Progenitor cell of endocrine pancreas (in vitro differentiated cells): ENCODE measurements at places on chromosomes 4 and X. TPM values are rescaled to one million over a fixed set of nuclear protein-coding genes. Genes with fewer than 3 reads are reported as not detected.

DNA sequence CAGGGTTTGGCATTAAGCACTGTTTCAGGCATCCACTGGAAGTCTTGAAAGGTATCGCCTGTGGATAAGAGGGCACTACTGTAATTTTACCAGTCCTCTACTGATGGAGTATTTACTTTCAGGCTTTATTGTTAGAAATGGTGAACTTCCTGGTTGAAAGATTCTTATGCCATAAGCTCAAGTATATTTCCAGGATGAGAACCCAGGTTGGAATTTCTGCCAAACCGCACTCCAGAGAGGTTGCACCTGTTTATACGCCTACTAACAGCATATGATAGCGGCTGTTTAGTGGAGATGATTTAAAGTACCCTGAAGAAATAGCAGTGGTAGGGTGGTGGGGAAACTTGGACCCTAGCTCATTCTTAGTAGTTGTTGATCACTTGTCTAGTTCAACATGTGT lies 9.9 kb downstream of the FNIP2 start:
- DNase-seq, result no peak

Gene FAM9A
- total RNA-seq, result not detected in 2 replicates

Gene NXF2B
- 0.74 and 2.9 TPM in 2 replicates for total RNA-seq

Gene TMPRSS11B
- total RNA-seq, result not detected in 2 replicates

GRCh38 chrX:129661369-129661768 lies 6.6 kb upstream of the APLN start:
- DNase-seq, result no peak

DNA sequence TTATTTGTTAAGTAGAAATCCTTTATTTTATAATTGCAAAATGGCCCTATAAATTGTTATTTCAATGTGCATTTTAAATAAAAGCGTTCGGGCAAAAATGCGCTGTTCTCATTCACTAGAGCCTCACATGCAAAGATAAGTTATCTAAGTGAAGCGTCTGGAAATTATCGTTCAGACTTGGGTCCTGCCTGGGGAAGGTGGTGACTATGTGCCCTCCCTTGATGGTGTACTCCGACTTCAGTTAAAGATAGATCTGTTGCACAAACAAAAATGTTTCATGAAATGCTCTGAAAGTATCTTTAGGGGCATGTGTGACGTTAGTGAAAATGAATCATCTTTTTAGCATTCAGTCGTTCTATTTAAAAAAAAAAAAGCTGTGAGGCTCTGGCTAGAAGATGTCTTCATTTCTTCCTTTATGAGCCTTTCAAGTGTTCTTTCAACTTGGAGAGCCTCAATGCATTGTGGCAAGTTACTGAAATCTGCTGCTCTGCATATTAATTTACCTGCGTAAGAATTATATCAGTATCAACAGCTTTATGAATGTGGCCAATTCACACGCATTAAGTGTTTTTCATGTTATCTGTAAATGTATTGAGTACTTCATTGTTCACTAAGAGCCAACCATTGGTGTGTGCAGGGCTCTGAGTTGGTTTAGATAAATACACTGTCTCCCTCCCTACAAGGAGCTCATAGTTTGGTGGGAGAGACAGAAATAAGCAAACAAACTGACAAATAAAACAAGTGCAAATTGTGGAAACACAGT lies 83.0 kb downstream of the AFF1 start:
- DNase-seq, result no peak
